ENCODE measurements at places on chromosomes 7 and 10.

DNA sequence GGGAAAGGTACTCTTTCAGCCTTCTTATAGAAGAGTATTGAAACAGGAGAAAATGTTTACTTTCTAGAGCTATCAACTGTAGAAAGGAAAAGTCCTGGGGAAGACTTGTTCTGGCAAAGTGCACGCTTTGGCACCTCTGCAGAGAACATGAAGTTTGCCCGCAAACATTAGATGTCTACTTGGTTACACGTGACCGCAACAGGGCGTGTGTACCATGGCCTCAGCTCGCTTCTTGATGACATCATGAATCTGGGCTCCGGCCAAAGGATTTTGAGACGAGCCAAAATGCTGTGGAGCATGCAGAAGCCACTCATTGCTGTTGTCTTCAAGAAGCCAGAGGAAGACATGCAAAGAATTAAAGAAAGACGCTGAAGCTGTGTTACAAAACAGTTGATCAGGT, 8.6 kb upstream of the TAS2R60 start:
- no peak for DNase-seq

GRCh38 chr7:139647085-139647484, 123.6 kb downstream of the CLEC2L start:
- DNase-seq, result no peak

GRCh38 chr10:18583575-18584270, 67.7 kb downstream of the NSUN6 start:
- no peak for DNase-seq

DNA sequence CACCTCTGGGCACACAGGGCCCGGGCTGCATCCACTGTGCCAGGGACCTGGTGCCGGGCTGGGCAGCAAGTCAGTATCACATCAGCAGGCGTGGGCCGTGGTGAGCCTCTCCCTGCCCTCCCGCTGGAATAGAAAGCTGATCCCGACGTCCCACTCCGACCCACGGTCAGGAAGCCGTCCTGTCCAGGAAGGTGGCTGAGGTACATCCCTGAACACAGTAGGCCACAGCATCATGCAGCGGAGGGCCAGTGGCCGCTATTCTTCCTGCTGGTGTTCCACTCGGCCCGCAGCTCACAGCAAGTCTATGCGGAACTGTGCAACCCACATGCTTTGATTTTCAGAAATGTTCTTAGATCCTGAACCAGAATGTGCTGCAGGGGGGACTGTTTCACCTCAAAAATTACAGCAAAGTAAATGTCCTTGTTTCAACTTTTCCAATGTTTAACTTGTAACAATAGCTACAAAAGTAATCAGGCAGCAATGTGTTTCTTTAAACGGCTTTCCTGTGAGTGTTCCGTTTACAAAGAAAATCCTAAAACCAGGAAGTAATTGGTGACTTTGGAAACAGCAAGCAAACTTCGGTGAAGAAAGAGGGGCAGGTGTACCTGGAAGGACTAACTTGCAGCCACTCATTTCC, 676 bp upstream of the GPR146 start:
- no peak for DNase-seq

DNA sequence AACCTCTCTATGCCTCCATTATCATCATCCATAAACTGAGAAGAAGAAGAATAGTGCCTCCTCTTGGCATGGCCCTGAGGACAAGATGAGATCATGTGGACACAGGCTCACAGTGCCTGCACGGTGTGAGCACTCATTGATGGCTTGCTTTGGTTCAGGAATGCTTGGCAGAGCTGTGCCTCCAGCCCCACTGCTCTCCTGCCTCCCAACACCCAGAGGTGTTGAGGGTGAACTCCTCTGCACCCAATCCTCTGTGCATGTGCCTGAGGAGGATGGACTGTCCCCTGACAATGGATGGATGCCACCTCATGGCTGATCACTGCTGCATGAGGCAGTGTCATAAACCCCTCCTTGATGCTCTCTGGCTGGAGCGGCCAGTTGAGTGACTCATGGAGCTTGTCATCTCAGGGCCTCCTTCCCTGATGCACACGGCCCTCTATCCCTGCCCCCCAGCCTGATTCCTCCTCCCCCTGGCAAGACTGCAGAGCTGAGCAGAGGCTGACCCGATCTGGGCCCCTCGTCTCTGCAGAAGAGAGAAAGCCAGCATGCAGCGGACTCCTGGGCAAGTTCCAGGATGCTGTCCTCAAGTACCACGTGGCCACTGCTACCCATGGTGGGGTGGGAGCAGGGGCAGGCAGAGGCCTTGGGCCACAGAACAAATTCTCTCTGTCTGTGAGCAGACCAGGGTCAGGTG, 136.3 kb downstream of the KCNMA1 start:
- no peak for DNase-seq

DNA sequence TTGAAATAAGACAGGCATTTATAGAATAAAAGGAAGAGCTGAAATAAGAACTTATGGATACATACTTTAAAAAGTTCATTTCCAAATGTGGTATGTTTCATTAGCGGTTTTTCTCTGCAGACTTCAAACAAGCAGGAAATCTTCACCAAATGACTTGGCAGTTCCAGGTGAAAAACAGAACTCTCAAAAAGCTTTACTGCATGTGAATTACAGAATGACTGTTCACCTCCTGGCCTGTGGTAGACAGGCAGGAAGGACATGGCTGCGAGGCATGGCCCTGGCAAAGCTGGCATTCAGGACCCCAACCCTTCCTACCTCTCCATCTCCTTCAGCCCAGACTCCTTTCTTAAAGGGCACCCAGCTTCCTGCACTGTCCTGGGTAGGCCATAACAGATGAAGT, 21.2 kb upstream of the ENO4 start:
- no peak for DNase-seq

GRCh38 chr10:126704649-126705048, 34.2 kb upstream of the C10orf90 start:
- DNase-seq, result no peak

DNA sequence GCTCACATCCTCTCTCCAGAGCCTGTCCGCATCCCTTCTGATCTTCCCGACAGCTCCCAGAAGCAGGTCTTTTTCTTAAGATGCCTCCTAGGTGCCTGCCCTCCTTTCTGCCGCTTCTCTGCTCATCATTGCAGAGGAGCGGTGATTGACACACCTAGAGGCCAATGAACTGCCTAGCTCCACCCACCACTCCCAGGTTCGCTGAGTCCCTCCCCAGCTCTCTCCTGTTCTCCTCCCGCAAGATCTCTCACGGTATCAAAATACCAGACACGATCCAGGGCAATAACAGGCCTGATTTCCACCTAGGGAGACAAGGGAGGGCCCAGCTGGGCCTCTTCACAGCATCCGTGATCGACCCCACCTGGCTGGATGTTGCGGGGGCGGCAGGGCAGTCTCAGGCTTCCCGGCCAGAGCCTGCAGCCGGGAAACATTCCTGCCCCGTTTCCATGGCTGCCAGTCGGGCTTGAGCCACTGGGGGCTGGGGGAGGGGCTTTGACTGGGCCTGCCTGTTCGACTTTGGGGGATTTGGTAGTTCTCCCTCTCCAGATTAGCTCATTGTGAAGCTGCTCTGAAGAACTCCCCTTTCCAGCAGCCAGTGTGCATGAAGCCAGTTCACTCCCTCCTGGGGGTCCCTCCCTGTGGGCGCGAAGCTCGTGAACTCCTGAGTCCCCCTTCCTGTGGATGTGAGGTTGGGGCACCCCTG, 373.5 kb downstream of the RPS24 start:
- DNase-seq, result peak; percentile 58

- no peak for DNase-seq
Measured at GRCh38 chr10:133161486-133162109, 1.6 kb downstream of the KNDC1 start.

DNA sequence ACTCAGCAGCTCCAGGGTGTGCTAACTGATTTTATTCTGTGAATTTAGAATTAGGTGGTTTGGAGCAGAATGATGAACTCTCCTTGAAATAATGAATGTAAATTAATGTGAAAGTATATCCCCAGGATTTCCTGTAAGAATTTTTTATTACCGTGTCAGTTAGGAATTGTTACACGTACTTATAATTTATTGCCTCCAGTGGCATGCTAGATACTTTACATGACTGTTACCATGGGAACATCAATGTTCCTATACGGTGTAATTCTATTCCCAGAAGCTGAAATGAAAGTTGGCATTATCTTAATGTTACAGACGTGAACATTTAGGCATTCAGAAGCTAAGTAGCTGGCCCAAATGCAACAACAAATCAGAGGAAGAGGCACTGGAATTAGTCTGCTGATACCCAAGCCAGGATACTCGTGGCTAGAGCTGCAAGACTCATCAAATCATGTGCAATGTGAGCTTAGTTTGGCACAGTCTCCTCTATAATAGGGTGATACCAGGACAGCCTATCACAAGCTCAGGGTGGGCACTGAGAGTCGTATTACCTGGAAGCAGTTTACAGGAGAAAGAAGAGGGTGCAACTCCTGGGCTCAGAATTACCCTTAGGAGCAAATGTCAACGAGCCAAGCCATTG, 30.0 kb upstream of the PRKAR2B start:
- no peak for DNase-seq

- DNase-seq, result no peak
Measured at GRCh38 chr7:45689011-45689796, 115.0 kb downstream of the ADCY1 start.

GRCh38 chr10:65419629-65420028, 1506.2 kb upstream of the LRRTM3 start:
- no peak for DNase-seq

DNA sequence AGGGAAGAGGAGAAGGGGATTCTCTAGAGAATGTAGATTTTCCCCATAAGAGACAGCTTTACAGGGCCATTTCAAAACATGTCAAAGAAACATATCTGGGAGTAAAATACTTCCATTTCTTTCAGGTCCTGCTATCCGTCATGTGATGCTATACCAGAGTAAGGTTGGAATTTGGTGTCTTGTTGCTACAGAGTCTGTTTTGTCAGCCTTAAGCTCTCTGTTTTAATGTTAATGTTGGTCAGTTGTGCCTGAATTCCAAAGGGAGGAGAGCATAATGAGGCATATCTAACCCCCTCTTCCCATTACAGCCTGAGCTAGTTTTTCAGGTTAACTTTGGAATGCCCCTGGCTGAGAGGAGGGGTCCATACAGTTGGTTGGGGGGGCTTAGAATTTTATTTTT, 94.7 kb upstream of the CCDC71L start:
- no peak for DNase-seq

DNA sequence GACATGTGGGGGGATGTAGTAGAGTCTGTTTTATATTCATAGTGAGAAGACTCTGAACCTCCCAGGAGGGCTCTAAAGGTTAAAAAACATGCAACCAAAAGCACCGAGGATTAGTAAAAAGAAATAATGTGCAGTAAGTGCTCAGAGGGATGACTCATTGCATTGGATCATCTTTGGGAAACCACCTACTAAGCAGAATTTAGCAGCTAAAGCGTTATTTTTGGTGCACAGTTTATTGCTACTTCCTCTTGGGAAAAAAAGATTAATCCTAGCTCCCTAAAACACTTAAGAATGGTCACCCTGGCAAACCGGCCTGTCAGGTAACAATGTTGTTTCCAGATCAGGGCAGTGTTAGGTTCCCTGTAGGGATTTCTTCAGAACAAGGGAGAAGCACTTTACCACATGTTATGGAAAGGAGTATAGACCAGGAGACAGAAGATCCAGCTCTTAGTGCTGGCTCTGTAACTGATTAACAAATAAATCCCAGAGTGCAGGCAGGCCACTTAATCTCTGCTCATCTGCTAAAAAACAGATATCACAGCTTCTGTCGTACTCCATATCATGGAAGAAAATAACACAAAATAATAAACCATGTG, 44.8 kb upstream of the FAM133B start:
- peak; percentile 20 for DNase-seq

DNA sequence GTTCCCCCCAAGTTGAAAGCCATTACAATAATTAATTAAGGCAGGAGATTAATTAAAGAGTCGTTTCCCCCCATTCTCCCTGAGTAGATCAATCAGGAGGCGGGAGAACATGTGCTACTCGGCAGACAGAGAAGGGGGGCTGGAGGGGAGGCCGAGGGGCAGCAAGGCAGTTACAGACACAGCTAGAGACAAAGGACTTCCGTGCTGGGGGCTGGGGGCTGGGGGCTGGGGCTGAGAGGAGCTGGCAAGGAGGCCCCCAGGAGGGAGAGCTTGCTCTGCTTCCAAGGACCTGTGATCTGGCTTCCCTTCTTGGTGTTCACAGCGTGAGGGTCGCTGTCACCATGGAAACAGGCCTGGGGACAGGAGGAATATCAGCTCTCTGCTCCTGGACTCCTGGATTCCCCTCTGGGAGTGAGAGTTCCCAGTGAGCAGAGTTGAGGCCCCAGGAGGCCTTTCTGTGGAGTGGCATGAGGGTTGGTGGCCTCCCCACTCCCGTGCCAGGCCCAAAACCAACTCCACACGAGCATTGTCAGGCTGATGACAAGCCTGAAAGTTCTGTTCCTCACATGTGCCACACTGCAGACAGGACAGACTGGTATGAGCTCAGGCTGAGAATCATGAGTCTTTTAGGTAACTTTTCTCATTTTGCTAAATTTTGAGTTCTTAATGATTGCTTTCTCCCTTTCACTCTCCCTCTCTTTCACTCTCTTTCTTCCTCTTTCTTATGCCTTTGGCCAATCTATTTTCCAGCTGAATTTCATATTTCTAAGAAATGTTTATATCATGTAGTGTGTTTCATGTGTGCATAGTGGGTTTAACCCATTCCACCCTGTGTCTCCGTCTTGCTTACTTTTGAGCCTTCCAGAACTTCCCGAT, 16.4 kb downstream of the FAM241B start:
- DNase-seq, result no peak

GRCh38 chr7:139799586-139799985, 21.8 kb upstream of the HIPK2 start:
- no peak for DNase-seq

DNA sequence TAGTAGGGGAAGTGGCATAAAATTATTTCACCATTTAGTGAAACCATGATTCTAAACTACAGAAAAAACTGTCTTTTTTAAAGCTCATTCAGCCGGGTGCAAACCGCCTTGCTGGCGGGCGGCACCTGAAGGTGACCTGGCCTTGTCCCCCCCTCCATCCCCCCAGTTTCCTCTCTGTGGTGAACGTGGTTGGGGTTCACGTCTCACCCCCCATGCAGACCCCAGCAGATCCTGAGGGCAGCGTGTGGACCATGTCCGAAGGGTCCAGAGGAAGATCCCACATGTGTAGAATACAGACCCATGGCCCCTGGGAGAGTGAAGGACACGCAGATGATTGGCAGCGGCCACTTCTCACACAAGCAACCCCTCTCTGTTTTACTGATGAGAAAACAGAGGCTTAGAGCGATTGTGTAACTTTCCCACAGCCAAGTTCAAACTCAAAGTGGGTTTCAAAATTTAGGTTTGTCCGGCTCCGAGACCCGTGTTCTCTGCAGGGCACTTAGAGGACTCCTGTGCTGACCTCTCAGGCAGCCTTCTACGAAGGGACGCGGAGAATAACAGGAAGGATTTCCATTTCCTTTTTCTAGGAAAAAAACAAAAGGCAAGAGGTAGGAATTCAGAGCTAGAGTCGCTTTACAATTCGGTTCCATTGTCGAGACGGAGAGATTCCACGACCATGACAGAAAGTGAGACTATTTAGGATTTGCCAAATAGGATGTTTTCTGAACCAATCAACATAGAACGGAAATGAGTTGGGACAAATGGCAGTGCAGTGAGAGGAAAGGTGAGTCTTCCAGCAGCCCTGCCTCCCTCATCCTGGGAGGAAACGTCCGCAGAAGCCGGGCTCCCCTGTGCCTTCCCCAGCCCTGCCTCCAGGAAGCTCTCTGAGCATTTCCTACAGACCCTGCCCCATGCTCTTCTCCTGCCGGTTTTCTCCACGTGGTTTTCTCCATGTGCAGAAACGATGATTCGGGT, 67.6 kb upstream of the PITRM1 start:
- DNase-seq, result no peak

GRCh38 chr10:31888442-31888841, 40.2 kb downstream of the ARHGAP12 start:
- DNase-seq, result no peak

Data from CD4-positive, alpha-beta T cell treated with Interleukin-6 at 100 ng/mL for 8 hours (primary cell).